Ecto neural progenitor cell (in vitro differentiated cells): ENCODE measurements at places on chromosomes 2 and 18.

DNA sequence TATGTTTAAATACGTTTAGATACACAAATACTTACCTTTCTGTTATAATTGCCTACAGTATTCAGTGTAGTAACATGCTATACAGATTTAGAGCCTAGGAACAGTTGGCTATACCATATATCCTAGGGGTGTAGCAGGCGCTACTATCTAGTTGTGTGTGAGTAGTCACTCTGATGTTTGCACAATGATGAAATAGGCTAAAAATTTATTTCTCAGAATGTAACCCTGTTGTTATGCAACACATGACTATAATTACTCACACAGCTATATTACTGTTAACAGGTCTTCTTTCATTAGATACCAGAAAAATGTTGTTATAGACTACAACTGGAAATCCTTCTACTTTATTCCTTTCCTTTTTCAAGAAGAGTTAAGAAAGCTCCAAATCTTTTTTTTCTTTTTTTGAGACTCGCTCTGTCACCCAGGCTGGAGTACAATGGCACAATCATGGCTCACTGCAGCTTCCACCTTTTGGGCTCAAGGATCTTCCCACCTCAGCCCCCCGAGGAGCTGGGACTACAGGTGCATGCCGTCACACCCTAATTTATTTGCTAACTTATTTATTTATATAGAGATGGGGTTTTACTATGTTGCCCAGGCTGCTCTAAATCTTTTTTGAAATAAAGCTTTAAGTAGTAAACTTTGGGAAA, 48.5 kb downstream of the C2orf74 start:
- DNase-seq: no peak

GRCh38 chr2:199258291-199258690, 199.4 kb downstream of the SATB2 start:
- DNase-seq: no peak

DNA sequence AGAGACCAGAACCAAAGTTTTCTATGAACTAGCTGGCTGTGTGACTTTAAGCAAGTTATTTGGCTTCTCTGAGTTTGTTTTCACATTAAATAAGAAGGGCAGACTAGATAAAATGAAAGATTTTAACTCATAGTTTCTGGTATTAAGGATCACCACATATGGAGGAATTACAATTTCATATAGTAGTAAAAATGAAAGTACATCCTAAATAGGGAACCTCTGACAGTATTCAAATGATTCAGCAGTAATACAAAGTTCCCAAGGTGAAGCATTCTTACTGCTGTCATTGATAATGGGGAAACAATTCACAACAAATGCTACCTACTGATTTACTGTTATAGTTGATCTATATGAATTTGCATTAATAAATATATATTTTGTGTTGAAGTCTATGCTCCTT, 170.3 kb upstream of the VRK2 start:
- no peak for DNase-seq

DNA sequence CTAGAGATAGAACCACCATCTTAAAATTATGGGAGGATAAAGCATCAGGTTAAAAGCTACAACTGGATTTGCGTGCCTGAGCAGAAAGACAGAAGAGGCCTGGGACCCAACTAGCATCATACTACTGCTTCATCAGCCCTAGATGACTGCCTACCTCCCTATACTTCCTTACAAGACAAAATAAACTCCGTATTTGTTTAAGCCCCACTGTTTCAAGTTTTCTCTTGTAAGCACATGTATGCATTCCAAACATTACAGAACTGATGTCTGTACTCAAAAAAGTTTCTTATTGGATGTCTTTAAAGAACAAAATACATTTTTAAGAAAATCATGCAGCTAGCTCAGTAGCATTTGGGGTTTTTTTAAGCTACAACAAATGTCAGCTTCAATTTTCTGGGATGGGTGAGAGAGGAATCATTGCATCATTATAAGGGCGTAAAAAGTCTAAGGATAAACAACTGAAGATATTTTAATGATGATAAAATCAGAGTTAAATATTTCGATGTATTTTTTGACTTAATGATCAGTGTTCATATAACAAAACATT, 213.1 kb downstream of the EXOC6B start:
- no peak for DNase-seq

DNA sequence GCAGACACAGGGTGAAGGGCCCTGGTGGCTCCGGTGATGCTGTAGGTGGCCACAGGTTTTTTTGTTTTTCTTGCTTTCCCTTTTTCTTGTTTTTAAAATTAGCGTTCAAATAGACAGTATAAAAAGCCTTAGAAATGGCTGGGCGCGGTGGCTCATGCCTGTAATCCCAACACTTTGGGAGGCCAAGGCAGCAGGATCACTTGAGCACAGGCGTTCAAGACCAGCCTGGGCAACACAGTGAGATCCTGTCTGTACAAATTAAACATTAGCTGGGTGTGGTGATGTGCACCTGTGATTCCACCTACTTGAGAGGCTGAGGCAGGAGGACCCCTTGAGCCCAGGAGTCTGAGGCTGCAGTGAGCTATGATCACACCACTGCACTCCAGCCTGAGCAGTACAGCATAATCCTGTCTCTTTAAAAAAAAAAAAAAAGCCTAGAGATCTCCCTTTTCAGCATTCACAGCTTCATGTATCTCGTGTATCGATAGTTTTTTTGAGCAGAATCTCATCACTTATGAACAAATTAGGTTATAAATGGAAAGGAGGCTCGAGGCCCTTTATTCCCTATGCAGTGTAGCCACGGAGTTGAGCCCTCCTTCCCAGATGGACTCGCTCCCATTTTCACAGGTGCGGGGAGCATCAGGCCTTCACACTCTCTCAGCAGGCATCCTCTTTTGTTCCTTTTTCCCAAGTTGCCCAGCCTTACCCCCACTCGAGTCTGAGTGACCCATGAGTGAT, 50.8 kb downstream of the EMILIN2 start:
- DNase-seq: no peak

DNA sequence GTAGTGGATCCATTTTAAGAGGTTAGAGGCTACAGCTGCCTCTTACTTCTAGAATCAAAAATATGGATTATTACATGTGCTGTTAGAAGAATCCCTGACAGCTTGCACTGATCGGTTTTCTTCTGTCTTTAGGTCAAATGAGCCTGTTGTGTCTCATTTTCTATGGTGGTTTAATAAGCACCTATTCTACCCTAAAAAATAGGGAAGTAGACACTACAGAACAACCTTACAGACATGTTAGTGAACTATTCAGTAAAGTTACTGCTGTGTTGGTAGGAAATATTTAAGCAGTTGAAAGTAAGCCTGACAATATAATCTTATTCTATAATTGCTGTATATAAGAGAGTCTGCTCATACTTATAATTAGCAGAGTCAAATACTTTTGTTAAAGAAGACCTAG, 168.5 kb upstream of the NOSTRIN start:
- no peak for DNase-seq

GRCh38 chr18:62954366-62954765, 239.0 kb downstream of the PHLPP1 start:
- no peak for DNase-seq

- DNase-seq: no peak
Observed at GRCh38 chr18:6289843-6290242, 124.9 kb downstream of the L3MBTL4 start.

DNA sequence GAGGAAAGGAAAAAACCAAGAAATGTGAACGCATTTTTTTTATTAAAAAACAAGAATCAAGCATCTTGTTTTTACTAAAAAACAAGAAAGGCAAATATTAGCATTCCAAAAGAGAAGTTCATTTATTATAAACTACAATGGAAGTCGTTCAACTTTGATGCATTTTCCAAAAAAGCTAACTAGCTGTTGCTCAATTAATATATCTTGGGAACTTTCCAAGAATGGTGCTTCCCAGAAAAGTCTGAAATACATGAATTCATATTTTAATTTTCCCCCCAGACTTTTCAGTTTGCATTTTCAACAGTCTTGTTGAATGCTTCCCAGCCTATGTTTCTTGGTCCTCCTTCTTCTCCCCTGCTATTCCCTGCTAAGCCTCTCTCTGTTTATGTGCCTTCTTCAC, 7.5 kb upstream of the RND3 start:
- DNase-seq: no peak

DNA sequence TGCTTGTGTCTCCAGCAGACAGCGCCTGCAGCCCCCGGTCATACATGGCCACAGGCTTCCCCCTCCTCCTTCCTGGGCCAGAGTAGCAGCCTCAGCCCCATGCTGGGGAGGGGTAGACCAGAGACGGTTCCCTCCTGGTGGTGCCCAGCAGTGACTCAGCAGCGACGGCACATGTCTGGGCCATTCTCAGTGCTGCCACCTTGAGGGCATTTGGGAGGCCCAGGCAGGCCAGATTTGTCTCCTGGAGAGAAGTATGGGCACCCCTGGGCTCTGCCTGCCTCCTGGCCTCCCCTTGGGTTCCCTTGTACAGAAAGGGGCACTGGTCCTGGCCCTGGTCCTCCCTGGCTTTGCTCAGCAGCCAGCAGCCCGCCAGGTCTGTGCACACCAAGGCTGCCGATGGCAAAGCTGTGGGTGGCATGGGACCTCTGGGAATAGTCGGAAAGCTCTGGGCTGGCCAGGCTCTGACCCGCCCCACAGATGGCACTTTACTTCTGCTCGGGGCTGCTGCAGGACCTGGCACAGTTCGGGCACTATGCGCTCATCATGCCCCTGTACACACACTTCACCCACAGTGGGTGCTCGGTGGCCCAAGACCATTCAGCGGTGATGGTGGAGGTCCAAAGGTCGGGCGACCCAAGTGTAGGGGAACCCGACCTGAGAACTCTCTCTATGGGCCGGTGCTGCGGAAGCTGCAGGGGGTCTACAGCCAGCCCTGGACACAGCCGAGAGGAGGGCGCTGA, 11.4 kb upstream of the ALPI start:
- no peak for DNase-seq

DNA sequence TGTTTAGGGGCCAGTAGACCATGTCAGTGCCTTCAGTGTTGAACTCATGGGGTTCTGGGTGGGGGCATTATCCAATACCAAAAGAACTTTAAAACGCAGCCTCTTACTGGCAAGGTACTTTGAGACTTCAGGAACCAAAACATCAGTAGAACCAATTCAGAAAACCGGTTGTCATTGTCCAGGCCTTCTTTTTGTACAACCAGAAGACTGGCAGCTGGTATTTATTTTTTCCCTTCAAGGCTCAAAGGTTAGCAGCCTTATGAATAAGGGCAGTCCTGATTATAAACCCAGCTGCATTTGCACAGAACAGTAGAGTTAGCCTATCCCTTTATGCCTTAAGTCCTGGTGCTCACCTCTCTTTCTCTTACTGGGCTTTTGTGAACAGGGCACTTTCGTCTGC, 113.8 kb upstream of the EML6 start:
- DNase-seq: no peak

GRCh38 chr2:201859949-201860348, 53.6 kb downstream of the CDK15 start:
- DNase-seq: no peak

GRCh38 chr2:101972621-101973434, 18.9 kb upstream of the IL1R2 start:
- DNase-seq: no peak

DNA sequence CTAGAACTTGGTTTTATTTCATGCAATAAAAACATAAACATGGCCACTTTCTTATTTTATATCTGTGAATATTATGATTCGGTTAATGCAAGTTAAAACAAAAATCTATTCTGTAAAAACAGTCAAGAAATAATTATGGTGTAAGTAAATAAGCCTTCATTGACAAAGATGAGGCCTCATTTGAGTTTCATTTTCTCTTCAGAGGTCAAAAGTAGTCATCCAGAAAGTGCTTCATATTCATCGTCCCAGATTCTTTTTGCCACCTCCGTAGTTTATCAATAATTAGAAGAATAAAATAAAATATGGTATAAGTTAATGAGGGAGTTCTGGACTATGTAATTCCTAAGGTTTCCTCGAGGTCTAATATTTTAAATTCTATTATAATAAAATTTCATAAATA, 19.4 kb upstream of the HNRNPA3 start:
- DNase-seq: no peak

GRCh38 chr2:11592671-11593574, 59.1 kb downstream of the GREB1 start:
- DNase-seq: no peak

GRCh38 chr18:44709307-44710126, 28.8 kb downstream of the SETBP1 start:
- DNase-seq: no peak

- DNase-seq: no peak
Observed at GRCh38 chr2:9979977-9980376, 28.5 kb downstream of the GRHL1 start.

GRCh38 chr18:39191931-39192330, 1626.3 kb upstream of the CELF4 start:
- no peak for DNase-seq

DNA sequence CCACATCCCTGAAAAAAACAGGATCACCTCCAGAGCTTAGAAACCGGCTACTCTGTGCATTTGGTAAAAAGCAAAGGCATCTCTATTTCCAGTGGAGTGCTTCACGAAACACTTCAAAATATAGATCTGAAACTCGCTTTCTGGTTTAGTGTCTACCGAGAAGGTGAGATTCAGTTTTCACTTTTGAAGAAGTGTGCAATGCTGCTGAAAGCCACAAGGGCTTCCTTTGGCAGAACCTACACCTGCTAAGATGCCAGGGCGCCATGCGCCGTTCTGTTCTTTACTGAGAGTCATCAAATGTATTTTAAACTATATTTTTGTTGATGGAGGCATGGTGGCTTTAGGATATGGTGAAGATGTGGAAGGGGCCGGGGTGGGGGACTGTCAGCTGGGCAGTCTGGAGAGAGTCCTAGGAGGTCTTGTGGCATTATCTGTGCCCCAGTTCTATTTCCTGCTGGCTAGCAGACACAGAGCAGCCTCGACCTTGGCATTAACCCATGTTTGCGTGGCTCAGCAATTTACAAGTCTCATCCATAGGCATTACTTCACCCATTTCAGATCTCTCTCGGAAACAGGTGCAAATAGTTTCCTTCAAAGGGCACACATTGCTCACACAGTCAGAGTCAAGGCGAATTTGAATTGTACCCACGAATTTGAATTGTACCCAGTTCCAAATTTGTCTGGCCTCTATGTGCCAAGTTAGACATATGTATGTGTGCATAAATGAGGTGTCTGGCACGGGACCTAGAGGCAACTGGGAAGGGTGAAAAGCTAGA, 46.7 kb upstream of the KCNF1 start:
- DNase-seq: no peak

GRCh38 chr2:65228263-65228750, 676 bp downstream of the ACTR2 start:
- no peak for DNase-seq

- no peak for DNase-seq
Observed at GRCh38 chr2:166762746-166763145, 125.5 kb upstream of the XIRP2 start.

DNA sequence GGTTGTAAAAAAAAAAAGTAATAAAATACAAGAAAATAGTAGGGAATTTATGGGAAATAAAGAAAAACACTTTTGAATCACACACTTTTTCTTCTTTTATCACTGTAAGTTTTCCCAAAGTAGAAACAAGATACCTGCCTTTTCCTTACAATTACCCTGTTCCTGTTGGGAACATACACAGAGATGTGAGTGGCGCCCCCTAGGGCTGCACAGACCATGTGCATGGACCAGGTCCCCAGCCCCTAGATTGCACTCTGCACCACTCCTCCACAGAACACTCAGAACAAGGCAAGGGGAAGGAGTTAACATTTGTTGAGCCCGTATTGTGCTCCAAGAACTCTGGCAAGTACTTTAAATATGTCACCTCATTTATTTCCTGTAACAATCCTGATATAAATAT, 118.7 kb upstream of the NRP2 start:
- no peak for DNase-seq
